ENCODE measurements at places on chromosomes 5 and 9. TPM values are rescaled to one million over a fixed set of nuclear protein-coding genes. Genes with fewer than 3 reads are reported as not detected.

The SLCO4C1 gene
- 0.90 TPM for total RNA-seq

DNA sequence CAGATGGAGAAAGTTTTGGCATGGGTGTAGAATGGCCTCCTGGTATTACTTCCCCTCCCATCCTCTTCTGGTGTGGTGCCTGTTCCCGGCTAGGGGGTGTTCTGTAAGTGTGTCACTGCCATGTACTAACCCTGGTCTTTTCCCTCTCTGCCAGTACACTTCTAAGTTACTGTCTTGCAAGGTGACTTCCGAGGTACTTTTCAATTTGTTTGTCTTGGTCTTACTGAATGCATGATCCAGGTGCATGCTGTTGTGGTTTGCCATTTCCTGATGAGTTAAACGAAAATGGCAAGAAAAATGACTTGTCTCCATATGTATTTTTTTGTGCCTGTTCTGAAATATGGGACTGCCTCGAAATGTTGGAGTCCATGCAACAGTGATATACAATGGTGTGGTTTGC, 46.0 kb downstream of the C9orf152 start:
- H3K27ac ChIP-seq = no peak overlapping the region
- no peaks in the 10 kb centered on the region for H3K4me1 ChIP-seq
- no peak for DNase-seq
- no peaks in the 10 kb centered on the region for H3K27me3 ChIP-seq

- H3K36me3 ChIP-seq = no peaks in the 10 kb centered on the region
- H3K4me3 ChIP-seq = no peak overlapping the region
- no peaks in the 10 kb centered on the region for H3K4me1 ChIP-seq
- no peak overlapping the region for H3K27ac ChIP-seq
- DNase-seq = no peak
These were observed 40.9 kb upstream of the RXRA start for GRCh38 chr9:134285215-134285845.

The CDC23 gene
- 44.7 TPM for total RNA-seq

GRCh38 chr5:157801-158200, 33.5 kb upstream of the LRRC14B start:
- H3K27ac ChIP-seq = no peak overlapping the region
- H3K4me1 ChIP-seq = no peaks in the 10 kb centered on the region
- H3K36me3 ChIP-seq = no peaks in the 10 kb centered on the region
- no peak overlapping the region for H3K4me3 ChIP-seq

The TAF11L2 gene
- not detected for total RNA-seq

DNA sequence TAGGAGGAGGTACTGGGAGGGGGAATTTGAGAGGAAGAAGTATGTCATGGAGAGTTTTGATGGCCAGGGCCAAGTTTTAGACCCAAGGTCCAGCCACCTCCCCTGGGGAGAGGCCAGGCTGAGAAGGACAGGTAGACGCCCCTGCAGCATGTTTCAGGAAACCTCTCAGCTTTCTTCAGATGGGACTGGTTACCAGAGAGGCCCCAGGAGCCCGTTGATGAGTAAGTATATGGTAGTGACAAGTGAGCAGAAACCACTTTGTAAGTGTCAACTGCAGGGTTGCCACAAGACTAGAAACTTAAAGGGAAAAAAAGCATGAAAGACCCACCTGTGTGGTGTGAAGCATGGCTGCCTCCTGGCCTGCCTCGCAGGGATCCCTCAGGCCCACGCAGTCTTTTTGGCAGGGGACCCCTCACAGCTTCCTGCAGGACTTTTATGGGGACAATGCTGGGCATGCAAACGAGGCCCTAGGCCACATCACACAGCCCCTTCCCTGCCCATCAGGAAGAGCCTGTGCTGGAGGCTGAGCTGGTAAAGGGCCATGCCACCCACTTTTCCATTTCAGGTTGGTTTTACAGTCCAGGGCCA, 255.9 kb downstream of the FSTL4 start:
- DNase-seq = no peak
- H3K27me3 ChIP-seq = no peaks in the 10 kb centered on the region
- H3K4me3 ChIP-seq = no peak overlapping the region
- H3K27ac ChIP-seq = no peak overlapping the region
- no peaks in the 10 kb centered on the region for H3K4me1 ChIP-seq

The TBC1D2 gene
- total RNA-seq = 2.4 TPM

GRCh38 chr9:104835161-104835560, 71.2 kb downstream of the NIPSNAP3B start:
- H3K4me1 ChIP-seq = no peaks in the 10 kb centered on the region
- DNase-seq = no peak
- H3K36me3 ChIP-seq = no peaks in the 10 kb centered on the region
- H3K27ac ChIP-seq = no peak overlapping the region

- H3K4me1 ChIP-seq = no peaks in the 10 kb centered on the region
- H3K4me3 ChIP-seq = no peak overlapping the region
- DNase-seq = no peak
These were observed 69.8 kb upstream of the VCAN start for GRCh38 chr5:83401775-83402174.

DNA sequence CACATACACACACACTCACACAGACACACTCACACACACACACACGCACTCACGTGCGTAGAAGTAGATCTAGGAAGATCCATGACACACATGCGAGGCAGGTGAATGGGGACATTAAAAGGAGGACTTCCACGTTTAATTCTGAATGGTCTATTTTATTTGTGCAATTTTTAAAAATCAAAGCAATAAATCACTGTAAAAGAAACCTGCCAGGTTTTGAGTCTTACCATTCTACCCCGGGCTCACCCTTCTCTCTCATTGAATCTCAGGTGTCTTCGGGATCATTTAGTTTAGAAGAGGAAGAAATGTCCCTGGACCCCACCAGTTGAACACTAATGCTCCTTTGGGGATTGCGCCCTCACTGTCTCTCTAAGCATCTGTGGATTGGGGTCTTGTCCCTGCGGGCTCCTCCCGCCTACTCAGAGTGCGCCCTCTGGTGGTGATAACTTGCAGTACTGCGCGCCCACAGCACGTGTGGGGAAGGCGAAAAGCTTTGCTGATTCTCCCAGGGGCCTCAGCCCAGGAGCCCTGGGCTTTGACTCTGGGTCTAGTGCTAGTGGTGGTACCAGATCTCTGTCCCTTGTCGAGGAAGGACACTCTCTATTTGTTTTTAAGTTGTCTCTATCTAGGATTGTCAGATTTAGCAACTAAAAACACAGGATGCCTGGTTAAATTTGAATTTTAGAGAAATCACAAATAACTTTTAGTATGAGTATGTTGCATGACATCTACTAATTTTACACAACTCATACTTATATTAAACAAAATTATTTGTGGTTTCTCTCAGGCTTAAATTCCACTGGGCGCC, 34.8 kb downstream of the BOD1 start:
- H3K4me3 ChIP-seq = no peak overlapping the region
- no peaks in the 10 kb centered on the region for H3K36me3 ChIP-seq
- no peaks in the 10 kb centered on the region for H3K27me3 ChIP-seq
- DNase-seq = no peak

The COL15A1 gene
- 0.10 TPM for total RNA-seq

GRCh38 chr9:89357331-89358197, 39.3 kb downstream of the SECISBP2 start:
- no peaks in the 10 kb centered on the region for H3K4me1 ChIP-seq
- H3K27ac ChIP-seq = no peak overlapping the region
- DNase-seq = no peak
- no peak overlapping the region for H3K4me3 ChIP-seq
- H3K27me3 ChIP-seq = no peaks in the 10 kb centered on the region

DNA sequence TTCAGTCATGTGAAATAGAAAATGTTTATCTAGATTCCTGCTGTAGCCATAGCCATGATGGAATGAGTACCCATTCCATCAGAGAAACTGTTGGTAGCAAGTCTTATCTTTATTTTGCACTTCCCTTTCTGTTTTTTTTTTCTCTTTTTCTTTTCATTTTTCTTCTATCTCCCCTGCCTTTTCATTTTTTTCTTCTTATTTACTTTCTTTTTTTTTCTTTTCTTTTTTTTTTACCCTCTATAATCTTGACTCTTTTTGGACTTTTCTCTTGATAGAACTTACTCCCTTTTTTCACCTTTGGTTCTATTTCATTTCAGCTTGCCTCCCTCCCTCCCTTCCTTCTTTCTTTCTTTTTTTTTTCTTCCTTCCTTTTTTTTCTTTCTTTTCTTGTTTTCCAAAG, 15.4 kb downstream of the SLC25A46 start:
- H3K4me3 ChIP-seq = no peak overlapping the region
- H3K36me3 ChIP-seq = 0 out of 2 replicates have a peak, but pooled peaks cover 4% of the 10 kb centered on the region
- no peaks in the 10 kb centered on the region for H3K4me1 ChIP-seq
- no peak overlapping the region for H3K27ac ChIP-seq
- no peaks in the 10 kb centered on the region for H3K27me3 ChIP-seq
- DNase-seq = no peak

The SGCD gene
- not detected for total RNA-seq

The TPRN gene
- total RNA-seq = 21.7 TPM

DNA sequence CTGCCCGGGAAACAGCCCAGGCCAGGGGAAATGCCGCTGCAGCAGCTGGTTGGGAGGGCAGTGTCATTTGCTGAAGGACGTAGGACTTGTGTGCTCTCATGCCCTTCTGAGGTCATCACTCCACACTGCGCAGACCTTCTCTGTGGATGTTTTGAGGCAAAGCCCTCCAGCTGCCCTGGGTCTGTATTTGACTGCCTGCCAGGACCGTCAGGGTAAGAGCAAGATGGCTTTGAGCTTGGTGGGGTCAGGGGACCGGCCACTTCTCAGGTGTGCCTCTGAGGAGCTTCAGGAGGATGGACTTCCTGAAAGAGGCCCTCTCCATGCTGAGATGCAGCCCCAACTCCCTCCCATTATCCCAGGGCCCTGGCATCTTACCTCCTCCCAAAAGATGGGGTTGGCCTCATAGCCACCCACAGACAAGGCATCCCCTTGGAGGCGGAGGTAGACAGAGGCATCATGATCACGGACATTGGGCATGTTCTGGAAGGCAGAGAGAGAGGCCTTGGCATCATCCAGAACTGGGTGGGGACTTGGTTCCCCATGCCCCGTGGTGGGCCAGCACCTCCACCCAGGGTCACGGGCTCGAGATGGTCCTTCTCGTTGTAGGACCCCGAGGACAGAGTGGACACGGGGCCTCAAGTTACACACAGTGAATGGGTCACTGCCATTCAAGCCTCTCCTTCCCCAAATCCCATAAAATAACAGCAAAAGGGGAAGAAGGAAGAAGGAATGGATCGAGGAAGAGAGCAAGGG, 19.4 kb downstream of the SARDH start:
- H3K4me3 ChIP-seq = no peak overlapping the region
- no peaks in the 10 kb centered on the region for H3K36me3 ChIP-seq
- H3K4me1 ChIP-seq = no peaks in the 10 kb centered on the region
- DNase-seq = no peak
- no peaks in the 10 kb centered on the region for H3K27me3 ChIP-seq

DNA sequence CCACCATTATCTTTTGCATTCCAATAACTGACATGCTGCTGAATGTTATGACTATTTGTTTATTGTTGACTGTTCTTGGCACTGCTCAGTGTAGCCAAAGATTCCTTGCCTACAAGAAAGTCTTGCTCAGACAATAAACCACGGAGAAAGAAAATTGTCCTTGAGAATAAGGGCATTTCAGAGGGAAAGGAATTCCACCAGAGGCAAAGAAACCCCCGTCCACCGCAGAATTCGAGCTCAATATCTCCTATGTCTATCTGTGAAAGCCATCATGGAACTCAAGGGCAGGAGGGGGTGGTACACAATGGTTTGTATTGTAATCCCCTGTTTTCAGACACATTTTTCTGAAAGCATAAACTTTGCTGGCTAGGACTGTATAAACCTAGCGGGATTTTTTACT, 70.3 kb upstream of the ADAMTS16 start:
- DNase-seq = no peak
- H3K36me3 ChIP-seq = no peaks in the 10 kb centered on the region
- no peak overlapping the region for H3K4me3 ChIP-seq
- H3K27me3 ChIP-seq = peaks cover 3% of the 10 kb centered on the region
- H3K4me1 ChIP-seq = no peaks in the 10 kb centered on the region
- no peak overlapping the region for H3K27ac ChIP-seq

DNA sequence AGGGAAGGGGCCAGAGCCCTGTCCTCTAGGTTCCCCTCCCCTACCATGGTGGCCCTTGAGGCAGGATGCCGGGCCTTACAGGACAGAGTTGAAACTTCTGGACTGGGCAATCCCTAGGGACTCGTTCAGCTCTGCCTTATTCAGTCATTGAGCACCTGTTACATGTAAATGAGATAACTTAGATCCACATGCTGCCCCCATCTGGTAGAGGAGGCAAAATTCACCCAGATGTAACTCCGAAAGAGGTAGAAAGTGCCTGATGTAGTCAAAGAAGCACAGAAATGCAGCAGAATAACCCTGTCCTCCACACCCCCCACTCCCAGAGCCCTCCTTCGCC, 1.5 kb downstream of the GGTA1 start:
- peak; percentile 30 for DNase-seq
- H3K27ac ChIP-seq = no peak overlapping the region
- no peaks in the 10 kb centered on the region for H3K36me3 ChIP-seq
- no peaks in the 10 kb centered on the region for H3K27me3 ChIP-seq

DNA sequence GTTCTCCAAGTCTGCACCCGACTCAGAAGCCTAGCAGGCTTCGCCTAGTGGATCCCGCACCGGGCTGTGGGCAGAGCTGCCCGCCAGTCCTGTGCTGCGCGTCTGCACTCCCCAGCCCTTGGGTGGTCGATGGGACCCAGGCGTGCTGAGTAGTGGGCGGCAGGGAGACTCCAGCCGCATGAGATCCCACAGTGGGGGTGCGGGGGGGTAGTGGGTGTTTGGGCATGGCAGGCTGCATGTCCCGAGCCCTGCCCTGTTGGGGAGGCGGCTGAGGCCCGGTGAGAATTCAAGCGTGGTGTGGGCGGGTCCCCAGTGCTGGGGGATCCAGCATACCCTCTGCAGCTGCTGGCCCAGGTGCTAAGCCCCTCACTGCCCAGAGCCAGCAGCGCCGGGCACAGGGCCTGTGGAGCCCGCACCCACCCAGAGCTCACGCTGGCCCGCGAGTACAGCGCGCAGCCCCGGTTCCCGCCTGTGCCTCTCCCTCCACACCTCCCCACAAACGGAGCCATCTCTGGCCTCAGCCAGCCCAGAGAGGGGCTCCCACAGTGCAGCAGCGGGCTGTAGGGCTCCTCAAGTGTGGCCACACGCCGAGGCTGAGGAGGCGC, 53.9 kb upstream of the BNC2 start:
- no peak for DNase-seq
- H3K36me3 ChIP-seq = no peaks in the 10 kb centered on the region
- no peaks in the 10 kb centered on the region for H3K4me1 ChIP-seq
- no peaks in the 10 kb centered on the region for H3K27me3 ChIP-seq
- H3K4me3 ChIP-seq = no peak overlapping the region

DNA sequence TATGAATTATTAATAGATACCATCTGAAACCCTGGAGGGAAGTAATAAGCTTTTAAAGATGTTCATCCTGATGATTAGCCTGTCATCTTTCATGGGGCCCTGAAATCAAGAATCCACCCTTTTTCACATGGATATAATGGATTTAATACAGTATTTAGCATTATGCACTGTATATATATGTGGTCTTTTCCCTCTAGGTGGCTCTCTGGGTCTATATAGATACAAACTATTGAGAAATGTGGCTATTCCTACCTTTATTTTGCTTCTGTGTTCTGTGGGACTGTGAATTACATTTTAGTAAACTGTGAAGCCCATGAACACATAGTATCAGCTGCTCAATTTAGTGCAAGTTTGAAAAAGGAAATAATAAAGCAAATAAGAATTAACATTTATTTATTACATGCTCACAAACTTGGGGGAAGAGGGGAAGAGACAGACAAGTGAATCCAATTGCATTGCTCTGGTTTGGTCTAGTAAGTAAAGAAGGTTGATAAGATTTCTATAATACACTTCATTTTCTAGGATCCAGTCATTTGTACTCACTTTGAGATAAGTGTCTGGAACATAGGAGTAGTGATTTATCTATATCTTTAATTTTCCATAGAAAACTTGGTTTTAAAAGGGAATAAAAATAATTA, 112.2 kb downstream of the SCAMP1 start:
- no peak overlapping the region for H3K4me3 ChIP-seq
- no peaks in the 10 kb centered on the region for H3K27me3 ChIP-seq
- no peak for DNase-seq
- H3K4me1 ChIP-seq = no peaks in the 10 kb centered on the region
- H3K27ac ChIP-seq = no peak overlapping the region

The STRBP gene
- total RNA-seq = 40.3 TPM

The SLC36A3 gene
- total RNA-seq = not detected

The PHF24 gene
- 0.08 TPM for total RNA-seq

Data from Panc1 (cell line).